ENCODE measurements at places on chromosomes 6 and 20. TPM values are rescaled to one million over a fixed set of nuclear protein-coding genes. Genes with fewer than 3 reads are reported as not detected.

The CST7 gene
- total RNA-seq = 2.4 TPM

The GFOD1 gene
- total RNA-seq = 8.7 TPM

The PGBD1 gene
- total RNA-seq = 4.6 TPM

The TCFL5 gene
- 8.5 TPM for total RNA-seq

GRCh38 chr6:121657972-121658371 is 222.5 kb downstream of the GJA1 start:
- H3K4me3 ChIP-seq = no peak overlapping the region
- no peaks in the 10 kb centered on the region for H3K36me3 ChIP-seq
- no peak for DNase-seq
- H3K27me3 ChIP-seq = no peaks in the 10 kb centered on the region
- H3K4me1 ChIP-seq = peaks cover 5% of the 10 kb centered on the region

DNA sequence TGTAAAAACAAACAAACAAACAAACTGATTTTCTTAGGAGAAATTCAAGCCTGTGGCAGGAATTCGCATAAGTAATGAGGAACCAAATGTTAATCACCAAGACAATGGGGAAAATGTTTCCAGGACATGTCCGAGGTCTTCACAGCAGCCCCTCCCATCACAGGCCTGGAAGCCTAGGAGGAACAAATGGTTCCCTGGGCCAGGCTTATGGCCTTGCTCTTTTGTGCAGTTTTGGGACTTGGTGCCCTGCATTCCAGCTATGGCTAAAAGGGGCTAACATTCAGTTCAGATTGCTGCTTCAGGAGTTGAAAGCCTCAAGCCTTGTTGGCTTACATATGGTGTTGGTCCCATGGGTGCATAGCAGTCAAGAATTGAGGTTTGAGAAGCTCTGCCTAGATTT is 1372.7 kb upstream of the CITED2 start:
- H3K4me3 ChIP-seq = no peak overlapping the region
- H3K27ac ChIP-seq = no peak overlapping the region
- H3K27me3 ChIP-seq = no peaks in the 10 kb centered on the region
- H3K4me1 ChIP-seq = no peaks in the 10 kb centered on the region

GRCh38 chr6:168126566-168127383 is 47.8 kb upstream of the FRMD1 start:
- no peaks in the 10 kb centered on the region for H3K4me1 ChIP-seq
- H3K36me3 ChIP-seq = no peaks in the 10 kb centered on the region
- no peak overlapping the region for H3K4me3 ChIP-seq
- H3K27ac ChIP-seq = no peak overlapping the region

DNA sequence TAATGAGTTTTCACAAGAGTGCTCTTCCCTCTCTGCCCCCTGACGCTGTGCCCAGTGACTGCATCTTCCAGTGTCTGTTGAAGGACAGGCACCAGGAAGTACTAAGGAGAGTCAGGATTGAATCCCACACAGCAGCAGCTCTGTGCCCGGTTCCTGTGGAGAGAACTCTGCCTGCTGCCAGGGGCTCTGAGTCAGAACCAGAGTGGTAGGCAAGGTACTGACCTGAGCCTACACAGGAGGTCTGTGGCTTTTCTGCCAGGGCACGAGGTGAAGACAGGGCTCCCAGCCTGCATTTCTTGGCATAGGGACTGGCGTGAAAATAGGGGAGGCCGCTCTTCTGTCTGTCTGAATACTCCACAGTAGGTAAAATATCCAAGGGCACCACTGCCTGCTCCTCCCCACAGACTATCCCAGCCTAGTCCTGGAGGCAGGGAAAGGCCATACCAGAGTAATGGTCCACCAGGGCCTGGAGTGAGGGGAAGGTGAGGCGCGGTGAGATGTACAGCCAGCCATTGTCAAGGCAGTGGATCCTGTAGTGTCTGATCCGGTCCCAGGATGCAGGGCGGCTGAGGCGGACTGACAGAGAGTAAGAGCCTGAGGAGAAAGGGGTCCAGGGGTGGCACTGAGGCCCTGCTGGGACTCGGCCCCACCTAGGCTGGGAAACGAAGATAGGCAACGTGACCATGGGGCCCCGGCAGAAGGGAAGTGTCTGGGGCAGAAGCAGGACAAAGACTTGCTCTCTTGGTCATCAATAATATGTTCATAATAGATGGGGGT is 9.4 kb downstream of the RAB5IF start:
- H3K27me3 ChIP-seq = no peaks in the 10 kb centered on the region
- no peak overlapping the region for H3K27ac ChIP-seq
- no peaks in the 10 kb centered on the region for H3K36me3 ChIP-seq
- no peak overlapping the region for H3K4me3 ChIP-seq
- H3K4me1 ChIP-seq = no peaks in the 10 kb centered on the region
- no peak for DNase-seq

Data from left lung (tissue), 14 donors.